Right hindlimb (tissue), 1 donor: ENCODE measurements at places on chromosomes 16 and 17.

DNA sequence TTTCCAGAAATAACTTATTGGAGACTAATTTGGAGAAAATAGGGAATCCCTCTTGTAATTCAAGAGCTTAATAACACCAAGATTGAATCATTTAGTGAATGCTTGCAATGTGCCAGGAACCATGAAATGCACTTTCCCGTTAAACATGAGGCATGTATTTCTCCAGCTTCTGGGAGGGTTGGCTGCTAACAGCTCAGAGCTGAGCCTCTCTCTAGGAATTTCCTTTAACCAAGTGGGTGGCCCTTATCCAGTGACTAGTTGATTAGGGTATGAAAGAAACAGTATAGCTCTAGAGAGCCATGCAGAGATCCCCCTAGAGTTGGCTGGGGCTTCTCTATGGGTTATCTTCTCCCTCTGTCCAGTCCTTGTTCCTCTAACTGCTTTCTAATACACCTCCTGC, 356.4 kb upstream of the GOT2 start:
- no peak for DNase-seq

GRCh38 chr16:23403547-23403946, 49.4 kb downstream of the COG7 start:
- DNase-seq, result no peak

DNA sequence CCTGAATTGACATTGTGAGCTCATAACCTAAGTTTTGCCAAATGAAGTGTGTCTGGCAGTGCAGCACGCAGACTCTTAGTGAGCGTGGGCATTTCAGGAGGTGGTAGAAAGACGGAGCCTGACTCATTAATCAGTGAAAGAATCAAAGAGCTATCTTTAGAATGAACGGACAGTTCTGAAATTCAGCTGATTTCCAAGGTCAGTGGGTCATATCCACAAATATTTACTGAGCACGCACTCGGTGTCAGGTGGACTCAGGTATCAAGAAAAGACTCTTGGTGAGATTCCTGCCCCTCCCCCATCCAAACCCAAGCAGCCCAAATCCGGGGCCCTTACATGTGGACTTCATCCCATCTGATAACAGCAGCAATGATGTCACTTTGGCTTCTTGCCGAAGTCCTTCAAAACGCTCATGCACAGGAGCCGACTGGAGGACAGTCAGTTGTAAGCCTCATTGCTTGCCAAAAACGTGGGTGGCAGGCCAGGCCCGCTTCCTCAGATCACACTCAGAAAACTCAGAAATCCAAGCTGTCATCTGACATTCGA, 185.8 kb downstream of the HS3ST3A1 start:
- DNase-seq, result no peak

DNA sequence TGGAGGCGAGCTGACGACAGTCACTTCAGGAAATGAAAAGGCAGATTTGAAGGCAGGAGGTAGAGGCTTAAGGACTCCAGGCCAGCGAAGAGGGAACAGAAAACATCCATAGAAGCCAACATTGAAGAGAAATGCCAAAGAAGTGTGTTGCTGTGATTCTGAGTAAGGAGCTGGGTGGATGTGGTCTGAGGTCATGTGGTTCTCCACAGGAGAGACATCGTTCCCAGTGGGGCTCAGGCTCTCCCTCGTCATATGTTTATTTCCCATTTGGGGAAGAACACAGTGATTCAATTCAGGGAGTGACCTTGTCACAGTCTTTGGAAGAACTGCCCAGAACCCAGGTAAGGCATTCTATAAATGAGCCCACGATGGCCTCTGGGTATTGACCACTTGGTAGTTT, 6.6 kb upstream of the PMP22 start:
- no peak for DNase-seq

DNA sequence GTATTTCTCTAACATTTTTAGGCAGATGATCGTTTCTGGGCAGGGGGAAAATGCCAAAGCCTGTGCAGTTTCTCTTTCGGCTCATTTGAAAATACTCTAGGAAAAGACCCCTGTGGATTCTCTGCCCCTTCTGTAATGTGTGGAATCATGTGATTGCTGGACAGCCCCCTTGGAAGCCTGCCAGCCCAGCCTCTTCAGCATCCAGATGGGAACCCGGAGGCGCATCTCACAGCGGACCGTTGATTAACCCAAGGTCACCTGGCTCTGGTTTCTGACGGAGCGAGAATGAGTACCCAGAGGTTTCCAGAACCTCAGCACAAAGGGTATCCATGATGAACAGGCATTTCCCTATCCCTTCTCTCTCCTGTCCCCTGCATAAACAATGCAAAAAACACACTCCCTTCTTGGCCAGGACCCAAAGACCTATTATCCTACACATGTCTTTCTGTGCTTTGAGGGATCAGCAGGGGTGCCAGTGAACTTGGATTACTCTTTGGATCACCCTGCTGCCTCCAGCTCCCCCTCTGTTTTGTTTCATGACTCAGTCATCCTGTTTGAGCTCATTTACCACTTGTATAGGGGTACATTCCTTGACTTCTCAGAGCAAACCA, 957.1 kb upstream of the RBFOX1 start:
- DNase-seq, result peak; percentile 51

DNA sequence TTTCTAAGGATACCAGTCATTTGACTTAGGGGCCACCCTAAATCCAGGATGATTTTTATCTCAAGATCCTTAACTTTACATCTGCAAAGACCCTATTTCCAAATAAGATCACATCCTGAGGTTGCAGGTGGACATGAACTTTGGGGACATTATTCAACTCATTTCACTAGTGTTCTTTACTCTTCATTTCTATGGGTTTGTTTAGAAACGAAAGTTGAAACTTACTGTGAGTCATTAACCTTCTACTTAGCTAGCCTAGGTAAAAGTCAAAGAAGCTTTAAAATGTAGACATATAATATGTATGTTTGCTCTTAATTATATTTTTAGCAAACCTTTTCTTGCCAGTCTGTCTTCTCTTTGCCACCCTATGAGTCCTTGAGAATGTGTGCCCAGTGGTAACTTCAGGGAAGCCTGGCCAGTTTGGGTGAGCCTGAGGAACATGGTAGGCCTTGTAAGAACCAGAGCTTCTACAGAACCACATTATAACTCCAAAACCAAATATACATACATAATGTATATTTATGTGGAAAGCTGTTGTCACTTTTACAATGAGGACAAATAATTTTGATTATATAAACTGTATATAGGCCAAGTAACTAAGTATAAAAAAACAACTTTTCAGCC, 38.4 kb downstream of the BPTF start:
- DNase-seq, result no peak

GRCh38 chr17:81947189-81947588, at the start of gene MYADML2:
MYADML2 (minus strand) TSS chr17:81947233; CDS start chr17:81941741, 5,492 bp downstream.
- no peak for DNase-seq

DNA sequence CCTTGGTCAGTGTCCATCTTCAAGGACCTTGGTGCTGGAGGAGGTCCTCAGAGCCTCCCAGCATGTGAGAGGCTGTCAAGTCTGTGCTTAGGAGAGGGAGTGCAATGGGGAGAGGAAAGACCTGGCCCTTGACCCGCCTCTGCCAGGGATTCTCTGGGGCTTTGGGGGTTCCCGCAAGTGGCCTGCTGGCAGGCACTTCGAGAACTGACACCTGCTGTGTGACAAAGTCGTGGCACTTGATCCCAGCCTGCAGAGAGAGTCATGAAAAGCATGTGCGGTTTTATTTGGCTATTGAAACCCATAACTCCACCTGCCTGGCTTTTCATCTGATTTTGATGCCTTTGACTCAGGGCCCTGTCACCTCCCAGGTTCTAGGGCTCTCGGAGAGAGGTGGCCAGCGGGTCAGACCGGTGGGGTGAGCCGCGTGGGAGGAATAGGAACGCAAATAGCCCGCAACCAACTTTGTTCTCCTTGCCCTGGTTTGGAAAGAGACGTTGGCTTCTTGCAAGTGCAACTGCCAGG, 42.8 kb upstream of the GSE1 start:
- DNase-seq, result no peak
